Adipocyte (in vitro differentiated cells): ENCODE measurements at places on chromosomes 1 and 21.

DNA sequence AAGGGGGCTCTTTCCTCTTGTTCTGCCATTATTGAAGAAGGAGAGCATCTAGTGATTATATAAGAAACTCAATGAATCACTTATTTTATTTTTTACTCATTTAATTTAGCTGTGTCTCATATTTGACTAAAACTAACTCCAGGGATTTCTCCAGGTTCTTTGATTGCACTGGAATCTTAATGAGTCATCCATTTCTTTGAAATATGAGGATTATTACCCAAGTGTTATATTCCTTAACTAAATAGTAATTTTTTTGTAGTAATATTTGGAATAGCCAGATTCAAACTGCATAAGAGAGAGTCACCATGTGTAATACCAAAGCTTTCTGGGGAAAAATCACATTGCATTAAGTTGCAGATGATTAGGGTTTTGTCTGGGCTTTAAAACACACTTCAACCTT, 59.5 kb downstream of the NTMT2 start:
- peak; percentile 31 for DNase-seq

DNA sequence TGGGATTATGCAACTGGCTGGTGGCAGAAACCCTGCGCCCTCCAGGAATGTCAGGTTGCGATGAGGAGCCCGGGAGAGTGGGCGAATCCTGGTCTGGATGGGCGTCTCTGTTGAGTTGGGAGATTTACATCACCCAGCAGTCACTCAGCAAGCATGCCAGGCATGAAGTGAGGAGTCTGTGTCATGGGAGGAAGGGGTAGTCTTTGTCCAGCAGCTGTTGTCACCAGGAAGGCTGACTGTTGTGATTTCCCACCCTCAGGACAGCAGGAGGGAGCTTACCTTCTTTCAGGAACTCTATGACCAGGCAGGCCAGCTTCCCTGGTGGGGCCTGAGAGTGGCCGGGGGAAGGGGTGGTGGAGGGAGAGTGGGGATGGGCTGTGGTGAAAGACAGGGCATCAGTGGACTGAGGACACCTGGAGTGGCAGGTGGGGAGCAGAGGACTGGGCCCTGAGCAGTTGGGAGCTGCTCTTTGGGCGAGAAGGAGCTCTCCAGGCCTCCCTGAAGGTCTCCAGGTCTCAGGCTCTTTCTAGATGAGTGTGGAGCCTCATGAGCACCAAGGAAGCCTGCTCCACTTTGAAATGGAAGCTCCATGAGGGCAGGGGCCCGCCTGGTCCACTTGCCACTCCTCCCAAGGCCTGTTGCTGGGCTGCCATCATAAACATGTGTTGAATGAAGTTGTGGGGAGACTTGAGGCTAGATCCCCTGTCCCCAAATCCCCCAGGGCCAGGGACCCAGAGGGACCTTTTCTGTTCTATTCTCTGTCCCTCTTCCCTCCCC, 21.3 kb upstream of the PKP1 start:
- no peak for DNase-seq

DNA sequence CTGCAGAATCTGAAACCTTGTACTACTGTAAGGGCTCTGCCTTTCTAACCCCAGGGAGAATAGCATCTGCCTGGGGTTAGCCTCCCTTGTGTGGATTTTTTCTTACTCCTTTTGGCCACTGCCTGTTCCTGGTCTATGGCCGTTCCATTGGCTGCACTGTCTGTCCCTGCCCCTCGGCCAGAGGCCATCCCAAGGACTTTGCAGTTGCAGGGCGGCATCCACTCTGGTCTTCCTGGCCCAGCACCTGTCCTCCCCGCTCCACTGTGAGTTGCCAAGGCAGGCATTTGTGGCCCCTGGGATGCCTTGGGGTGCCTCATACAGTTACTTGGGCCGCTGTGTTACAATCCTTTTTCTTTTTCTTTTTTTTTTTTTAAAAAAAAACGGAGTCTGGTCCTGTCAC, 45.8 kb downstream of the PDE9A start:
- DNase-seq = no peak

DNA sequence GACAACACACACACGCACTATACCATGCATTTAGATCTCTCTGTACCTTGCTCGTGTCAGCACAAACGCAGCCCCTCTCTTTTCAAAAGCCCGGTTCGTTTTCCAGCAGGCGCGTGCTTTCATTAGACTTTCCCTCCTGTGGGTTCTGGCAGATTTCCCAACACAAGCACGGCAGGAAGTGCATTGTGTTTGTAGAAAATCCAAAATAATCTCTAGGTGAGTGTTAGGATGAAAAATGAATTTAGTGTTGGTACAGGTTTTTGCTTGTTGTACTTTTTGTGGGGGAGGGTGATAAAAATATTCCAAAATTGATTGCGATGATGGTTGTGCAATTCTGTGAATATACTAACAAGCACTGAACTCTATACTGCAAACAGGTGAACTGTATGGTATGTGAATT, 54.1 kb upstream of the POFUT2 start:
- no peak for DNase-seq
